ENCODE measurements at places on chromosomes 4 and X.

GRCh38 chr4:74934016-74934831, 1.3 kb downstream of the PARM1 start:
- no peak for DNase-seq

DNA sequence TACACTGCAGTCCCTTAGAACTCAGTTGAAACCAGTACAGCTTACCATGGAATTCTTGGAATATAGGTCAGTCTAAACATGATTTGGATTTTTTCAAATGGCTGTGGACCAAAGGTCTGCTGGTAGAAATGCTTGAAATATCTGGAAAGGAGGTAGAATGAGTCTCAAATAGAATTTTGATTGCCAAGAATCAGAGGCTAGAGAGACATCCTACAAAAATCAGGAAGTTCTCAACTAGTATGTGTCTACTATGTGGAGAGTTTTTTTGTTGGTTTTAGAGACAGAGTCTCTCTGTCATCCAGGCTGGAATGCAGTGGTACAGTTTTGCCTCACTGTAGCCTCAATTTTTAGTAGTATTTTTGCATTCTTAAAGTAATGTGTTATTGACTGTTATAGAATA, 53.6 kb downstream of the PAQR3 start:
- no peak for DNase-seq

DNA sequence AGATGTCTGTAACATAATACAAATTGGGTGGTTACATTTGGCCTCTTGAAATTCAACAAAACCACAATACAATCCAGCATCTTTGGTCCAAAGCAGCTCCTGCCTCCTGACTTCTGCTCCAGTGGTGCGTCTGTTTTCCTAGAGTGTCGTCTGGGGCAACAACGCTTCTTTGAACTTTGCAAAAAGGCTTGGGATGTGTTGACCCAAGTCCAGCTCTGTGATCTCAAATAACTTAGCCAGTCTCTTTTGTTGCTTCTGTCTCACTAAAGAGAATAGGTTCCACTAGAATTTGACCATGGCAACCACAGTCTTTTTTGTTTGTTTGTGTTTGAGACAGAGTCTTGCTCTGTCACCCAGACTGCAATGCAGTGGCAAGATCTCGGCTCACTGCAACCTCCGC, 324.0 kb downstream of the DHRSX start:
- DNase-seq = no peak

DNA sequence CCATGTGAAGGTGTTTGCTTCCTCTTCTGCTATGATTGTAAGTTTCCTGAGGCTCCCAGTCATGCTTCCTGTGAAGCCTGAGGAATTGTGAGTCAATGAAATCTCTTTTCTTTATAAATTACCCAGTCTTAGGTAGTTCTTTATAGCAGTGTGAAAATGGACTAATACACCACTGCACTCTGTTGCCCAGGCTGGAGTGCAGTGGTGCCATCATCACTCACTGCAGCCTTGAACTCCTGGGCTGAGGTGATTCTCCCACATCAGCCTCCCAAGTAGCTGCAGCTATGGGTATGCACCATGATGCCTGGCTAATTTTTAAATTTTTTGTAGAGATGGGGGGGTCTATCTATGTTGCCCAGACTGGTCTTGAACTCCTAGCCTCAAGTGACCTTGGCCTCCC, 15.8 kb upstream of the IGFBP7 start:
- no peak for DNase-seq

DNA sequence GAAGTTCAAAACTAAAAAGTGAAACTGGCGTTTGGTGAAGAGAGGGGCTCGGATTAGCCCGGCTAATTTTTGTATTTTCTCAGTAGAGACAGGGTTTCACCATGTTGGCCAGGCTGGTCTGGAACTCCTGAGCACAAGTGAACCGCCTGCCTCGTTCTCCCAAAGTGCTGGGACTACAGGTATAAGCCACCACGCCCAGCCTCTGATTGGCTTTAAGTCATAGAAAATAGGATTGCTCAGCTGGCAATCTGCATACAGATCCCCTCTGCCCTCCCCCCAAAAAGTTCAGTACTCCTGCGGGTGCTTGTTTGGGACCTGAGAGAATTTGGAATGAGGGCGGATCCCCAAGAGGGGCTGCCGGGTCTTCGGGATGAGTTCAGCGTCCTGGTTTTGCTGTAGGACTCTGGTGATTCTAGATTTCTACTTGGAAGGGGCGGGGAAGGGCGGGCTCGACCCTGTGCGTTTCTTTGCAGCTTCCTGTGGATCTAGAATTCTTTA, 537 bp upstream of the PRKX start:
- no peak for DNase-seq

DNA sequence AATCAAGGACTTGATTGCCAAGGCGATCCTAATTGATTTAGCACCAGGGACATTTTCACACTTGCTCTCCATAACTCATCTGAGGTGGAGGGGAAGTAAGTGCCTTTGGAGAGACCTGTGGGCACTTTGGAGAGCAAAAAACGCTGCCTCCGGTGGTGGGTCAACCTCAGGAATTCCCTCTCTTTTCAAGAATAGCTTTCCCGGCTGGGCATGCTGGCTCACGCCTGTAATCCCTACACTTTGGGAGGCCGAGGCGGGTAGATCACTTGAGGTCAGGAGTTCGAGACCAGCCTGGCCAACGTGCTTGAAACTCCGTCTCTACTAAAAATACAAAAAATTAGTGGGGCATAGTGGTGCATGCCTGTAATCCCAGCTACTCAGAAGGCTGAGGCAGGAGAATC, 49.2 kb downstream of the PRPS1 start:
- no peak for DNase-seq

GRCh38 chr4:74682567-74683359, 111.6 kb downstream of the BTC start:
- DNase-seq = no peak

DNA sequence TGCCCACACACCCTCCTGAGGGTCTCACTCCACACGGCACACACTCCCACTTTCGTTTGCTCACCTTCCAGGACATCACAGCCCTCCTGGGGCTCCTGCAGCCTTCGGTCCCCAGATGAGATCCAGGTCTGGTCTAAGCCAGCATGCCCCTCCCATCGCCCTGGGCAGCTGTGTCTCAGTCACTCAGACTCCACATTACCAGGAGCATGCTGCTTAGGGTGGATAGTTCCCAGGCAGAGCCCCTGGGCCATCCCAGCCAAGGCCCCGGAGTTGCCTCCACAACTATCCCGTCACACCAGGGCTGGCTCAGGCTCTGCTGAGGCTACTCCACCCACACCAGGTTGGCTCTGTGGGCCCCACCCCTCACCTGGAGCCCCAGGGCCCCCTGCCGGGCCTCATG, 50.4 kb upstream of the PSAPL1 start:
- DNase-seq = no peak

- DNase-seq = no peak
Measured at GRCh38 chr4:22607382-22607781, 85.4 kb upstream of the GBA3 start.

- DNase-seq = peak; percentile 20
Measured at GRCh38 chr4:145956288-145956890, 17.8 kb upstream of the ZNF827 start.

GRCh38 chr4:177323416-177323815, 13.7 kb downstream of the NEIL3 start:
- no peak for DNase-seq

DNA sequence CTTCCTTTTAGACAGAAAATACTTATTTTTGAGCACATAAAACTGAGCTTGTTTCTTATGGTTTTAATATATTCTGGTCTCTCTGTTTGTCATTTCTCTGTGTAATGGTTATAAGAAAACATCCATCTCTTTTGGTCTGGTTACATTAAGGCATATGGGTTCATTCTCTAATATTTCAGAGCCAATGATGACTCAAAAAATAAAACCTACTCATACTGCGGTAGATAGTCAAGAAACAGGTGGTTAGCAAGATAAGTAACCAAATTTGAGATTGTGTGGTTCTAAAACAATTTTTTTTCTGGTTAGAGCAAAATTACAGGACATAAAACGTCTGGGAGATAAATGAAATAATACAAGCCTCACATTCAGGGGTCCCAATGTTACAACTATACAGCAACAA, 654.5 kb downstream of the STIM2 start:
- no peak for DNase-seq

- no peak for DNase-seq
Measured at GRCh38 chr4:186792728-186793366, 69.2 kb upstream of the FAT1 start.

DNA sequence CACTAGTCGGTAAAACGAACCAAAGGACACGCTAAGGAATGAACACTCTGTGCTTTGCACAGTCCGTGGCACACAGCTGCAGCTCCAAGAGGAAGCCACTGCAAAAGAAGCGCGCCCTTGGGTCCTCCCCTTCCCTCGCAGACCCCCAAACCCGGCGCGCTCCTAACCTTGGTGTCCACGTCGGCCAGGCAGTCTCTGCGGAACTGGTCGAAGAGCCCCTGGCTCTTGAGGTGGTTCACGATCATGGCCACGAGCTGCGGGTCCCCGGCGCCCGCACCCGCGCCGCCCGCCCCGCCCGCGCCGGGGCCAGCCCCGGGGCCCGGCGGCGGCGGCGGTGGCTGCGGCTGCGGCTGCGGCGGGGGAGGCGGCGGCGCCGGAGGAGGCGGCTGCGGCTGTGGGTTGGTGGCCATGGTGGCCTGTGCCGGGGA, 333 bp downstream of the BOD1L1 start:
- DNase-seq = no peak

GRCh38 chrX:151151665-151152267, 24.6 kb upstream of the GPR50 start:
- peak; percentile 58 for DNase-seq

DNA sequence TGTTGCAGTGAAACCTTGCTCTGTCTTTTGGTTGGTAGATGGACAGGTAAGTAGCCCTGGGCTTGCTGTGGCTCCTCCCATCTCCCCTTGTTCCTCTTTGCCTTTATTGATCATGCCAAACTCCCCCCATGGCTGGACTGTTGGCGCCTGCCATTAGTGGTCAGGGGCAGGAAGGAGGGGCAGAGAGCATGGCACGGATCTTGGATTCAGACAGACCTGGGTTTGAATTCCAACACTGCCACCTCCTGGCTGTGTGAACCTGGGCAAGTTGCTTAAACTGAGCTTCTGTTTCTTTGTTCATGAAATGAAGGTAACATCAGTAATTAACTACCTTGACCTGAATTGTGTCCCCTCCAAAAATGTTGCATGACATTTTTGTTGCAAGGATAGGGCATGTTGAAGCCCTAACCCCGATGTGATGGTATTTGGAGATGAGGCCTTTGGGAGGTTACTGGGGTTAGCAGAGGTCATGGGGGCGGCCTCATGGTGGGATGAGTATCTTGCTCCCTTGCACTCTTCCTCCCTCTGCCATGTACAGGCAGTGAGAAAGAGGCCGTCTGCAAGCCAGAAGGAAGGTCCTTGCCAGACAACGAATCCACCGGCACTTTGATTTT, 6.0 kb downstream of the SLC2A9 start:
- no peak for DNase-seq

DNA sequence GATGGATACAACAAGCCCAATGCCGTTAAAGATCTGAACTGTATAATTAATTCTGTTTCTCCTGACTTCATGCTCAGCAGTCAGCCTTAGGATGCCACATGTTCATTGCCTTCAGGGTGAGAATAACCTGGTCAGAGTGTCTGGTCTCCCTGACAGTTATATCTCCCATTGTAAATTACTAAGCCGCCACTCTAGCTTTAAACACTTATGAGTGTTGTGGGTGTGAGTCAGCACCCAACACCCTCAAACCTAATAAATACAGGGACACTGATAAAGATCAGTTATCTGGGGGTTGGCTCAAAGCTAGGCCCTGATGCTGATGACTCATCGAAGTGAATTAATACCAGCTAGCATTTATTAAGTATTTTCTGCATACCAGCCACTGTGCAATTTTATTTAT, 64.9 kb upstream of the DYNLT3 start:
- no peak for DNase-seq

GRCh38 chrX:44036336-44036735, 63.1 kb upstream of the NDP start:
- no peak for DNase-seq

DNA sequence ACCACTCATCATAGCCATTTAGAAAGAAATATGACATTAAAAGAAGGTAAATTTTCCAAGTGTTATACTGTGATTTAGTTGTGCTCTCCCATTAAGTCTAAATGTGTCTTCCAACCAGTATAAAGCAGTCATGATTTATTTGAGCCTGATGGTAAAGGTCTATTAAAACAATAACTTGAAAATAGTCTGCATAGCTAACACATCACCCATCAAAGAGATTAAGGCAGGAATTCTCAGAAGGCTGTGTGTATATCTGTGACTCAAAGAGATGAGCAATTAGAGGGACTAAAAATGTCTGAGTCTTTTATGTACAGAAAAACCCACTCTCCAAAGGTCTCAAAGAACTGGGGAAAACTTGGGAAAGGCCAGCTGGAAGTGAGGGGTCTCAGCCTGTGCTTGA, 70.3 kb upstream of the IQCM start:
- DNase-seq = no peak

GRCh38 chr4:37599092-37599790, 86.9 kb downstream of the RELL1 start:
- DNase-seq = no peak

GRCh38 chrX:30992381-30992904, 79.4 kb downstream of the FTHL17 start:
- no peak for DNase-seq

GRCh38 chr4:94676970-94677369, 80.8 kb upstream of the BMPR1B start:
- DNase-seq = no peak

All from Panc1 (cell line).